ENCODE measurements at places on chromosomes 16 and 17.

DNA sequence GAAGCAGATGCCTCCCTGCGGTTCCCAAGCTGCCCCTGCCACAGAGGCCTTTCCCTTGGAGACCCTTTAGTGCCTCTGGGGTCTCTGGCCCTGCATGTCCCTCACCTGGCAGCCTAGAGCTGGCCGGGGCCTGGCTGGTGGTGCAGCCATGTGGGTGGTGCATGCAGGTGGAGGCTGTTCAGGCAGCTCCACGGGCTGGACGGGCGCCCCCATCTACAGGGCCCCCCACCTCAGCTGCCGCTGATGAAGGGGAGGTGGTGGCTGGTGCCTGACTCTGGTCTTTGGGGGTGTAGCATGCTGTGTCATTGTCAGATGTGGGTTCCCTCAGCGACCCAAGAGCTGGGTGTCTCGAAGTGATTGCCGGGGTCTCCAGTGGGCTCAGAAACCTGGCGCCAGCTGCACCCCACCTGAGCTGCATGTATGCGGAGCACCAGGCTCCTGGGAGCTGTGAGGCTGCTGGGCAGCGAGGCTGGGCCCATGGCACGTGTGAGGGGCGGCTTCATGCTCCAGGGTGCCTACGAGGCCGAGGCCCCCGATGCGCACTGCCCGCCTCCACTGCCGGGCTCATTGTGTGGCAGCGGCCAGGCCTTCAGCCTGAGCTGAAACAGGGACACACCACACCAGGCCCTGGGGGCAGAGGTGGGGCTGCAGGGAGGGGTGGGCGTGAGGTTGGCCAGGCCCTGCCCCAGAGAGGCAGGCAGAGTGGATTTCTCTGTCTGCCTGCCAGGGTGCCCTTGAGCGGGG is 57.0 kb downstream of the BAIAP2 start:
- no peak for DNase-seq

DNA sequence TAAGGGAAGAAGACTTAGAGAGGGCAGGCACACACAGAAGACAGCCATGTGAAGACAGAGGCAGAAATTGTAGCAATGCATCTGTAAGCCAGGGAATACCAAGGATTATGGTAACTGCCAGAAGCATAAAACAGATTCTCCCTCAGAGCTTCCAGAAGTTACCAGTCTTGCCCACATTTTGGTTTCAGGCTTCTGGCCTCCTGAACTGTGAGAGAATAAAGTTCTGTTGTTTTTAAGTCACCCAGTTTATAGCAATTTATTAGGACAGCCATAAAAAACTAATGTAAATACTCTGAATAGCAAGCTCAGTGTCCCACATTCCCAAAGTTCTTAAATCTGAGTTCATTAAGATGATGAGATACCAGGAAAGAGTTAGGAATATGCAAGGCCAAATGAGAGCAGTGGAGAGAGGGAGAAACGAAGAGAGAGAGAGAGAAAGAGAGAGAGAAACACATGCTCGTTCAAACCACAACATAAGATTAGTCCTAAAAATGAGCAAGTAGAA is 123.4 kb downstream of the HS3ST3A1 start:
- DNase-seq, result no peak

DNA sequence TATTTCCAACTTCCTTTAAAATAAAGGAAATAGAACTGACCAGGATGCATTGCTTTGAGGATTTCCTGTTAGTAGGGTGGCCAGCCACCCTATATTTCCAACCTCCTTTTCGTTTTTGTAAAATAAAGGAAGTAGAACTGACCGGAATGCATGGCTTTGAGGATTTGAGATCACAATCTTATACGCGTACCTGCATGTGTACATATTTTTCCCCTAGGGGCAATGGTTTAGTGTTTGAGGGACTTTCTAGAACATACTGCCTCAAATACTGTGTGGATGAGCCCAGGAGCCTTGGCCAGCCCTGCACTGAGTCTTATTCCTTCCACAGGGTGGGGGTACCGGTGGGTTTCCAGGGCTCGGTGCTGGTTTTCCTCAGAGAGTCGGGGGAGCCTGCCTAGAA is 25.6 kb downstream of the MAPK8IP3 start:
- no peak for DNase-seq

- peak; percentile 66 for DNase-seq
Measured at GRCh38 chr17:7885367-7886226, 3.0 kb upstream of the CHD3 start.

- DNase-seq, result peak; percentile 96
Measured at GRCh38 chr16:14501331-14502255, 128.5 kb downstream of the PARN start.

DNA sequence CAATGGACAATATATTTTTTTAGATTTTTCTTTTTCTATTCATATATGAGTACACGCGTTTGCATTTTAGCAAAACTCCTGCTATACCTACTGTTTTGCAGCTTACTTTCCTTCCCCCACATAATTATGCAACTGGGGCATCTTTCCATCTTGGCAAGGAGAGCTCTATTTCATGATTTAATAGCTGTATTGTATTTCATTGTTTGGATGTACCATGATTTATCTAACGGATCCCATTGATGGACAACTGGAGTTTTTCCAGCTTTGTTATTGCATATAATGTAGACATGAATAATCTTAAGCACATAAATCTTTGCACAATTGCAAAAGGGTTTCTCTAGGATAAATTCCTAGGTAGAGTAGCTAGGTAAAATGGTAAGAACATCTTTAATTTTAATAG is 133.9 kb downstream of the PITPNC1 start:
- no peak for DNase-seq

- peak; percentile 97 for DNase-seq
Measured at GRCh38 chr16:10961231-10961630, 16.9 kb downstream of the CLEC16A start.

DNA sequence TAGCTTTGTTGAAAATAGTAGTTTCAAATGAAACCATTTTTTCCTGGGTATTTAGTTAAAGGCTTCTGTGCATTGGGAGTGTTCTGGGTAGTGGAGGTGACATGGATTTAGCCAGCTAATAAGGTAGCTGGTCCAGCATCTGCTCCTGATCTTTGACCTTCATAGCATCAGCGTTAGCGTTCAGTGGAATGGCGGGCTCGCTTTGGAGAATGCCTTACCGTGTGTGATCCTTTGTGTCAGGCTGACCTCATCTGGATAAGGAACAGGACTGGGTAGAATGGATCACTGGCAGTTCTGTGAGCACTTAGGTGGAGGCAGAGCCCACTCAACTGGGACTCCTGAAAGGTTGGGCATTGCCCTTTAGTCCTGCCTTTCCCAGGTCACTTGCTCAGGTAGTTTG is 3.7 kb downstream of the SAP30BP start:
- DNase-seq, result no peak

DNA sequence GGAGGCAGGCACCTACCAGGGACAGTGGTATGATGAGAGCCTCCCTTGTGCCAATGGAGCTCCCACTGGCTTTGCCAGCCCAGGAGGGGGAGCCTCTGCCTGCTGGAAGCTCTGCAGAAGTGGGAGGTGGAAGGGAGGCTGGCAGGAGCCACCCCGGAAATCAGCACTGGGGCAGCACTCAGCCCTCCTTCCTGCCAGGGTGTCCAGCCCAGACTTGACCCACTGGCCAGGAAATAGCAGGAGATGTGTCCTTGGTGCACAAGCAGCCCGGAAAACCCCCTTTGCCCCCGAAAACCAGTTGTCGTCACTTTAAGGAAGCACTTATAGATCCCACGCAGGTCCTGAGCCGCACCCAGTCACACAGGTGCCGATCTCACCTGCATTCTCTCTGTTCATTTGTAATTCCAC is 49.3 kb upstream of the CACNG4 start:
- peak; percentile 42 for DNase-seq

DNA sequence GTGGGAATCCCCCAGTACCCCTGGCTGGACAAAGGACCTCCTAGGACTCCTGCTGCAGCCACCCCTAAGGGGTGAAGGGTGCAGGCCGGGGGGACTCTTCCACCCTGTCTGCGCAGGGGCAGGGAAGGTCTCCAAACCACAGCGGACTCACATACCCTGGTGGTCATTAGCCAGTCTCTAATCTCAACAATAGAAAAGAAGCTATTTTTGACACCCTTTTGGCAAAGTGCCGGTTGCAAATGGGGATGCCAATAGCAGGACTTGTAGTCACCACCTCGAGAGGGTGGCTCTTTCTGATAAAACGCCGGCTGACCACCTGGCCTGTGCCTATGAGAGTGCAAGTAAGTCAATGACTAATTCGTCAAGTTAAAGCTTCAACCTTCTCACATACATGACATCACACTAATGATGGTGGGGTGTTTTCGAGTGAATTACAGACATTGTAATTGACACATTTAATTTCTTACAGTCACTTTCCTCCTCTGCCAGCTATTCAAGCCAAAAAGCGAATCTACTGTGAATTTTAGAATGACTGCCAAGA is 23.1 kb upstream of the DNAH17 start:
- DNase-seq, result peak; percentile 48

DNA sequence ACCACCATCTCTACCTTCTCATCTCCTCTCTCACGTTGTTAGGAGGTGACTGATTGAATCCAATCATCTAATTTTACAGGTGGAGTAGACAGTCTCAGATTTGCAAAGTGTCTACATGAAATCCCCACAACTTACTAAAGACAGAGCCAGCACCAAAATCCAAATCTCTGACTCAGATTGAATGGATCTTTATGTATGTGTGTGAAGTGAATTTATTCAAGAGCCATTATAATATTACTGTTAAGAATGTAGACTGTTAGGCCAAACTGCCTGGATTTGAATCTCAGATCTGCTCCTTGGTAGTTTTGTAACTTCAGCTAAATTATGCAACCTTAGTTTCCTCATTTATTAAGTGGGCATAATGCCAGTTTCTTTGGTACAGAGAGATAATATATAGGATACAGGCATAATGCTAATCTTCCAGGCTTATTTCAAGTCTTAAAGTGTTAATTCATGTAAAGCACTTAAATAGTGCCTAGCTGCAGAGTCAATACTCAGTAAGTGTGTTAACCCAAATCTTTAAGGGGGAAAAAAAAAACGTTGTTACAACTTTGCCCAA is 12.7 kb downstream of the CNEP1R1 start:
- peak; percentile 35 for DNase-seq

- no peak for DNase-seq
Measured at GRCh38 chr16:78552106-78552675, 452.7 kb downstream of the WWOX start.

- no peak for DNase-seq
Measured at GRCh38 chr17:80214878-80215210, 5.3 kb downstream of the SGSH start.

- peak; percentile 60 for DNase-seq
Measured at GRCh38 chr16:29820730-29821642, 724 bp downstream of the MVP start.

Data from GM23248 (cell line).